ENCODE measurements at places on chromosomes 2 and 18.
A peak's percentile ranks its signal among the peaks of the same experiment; 100 is the strongest.

- DNase-seq, result peak; percentile 34
These were observed 23.6 kb downstream of the FZD5 start for GRCh38 chr2:207746131-207746530.

DNA sequence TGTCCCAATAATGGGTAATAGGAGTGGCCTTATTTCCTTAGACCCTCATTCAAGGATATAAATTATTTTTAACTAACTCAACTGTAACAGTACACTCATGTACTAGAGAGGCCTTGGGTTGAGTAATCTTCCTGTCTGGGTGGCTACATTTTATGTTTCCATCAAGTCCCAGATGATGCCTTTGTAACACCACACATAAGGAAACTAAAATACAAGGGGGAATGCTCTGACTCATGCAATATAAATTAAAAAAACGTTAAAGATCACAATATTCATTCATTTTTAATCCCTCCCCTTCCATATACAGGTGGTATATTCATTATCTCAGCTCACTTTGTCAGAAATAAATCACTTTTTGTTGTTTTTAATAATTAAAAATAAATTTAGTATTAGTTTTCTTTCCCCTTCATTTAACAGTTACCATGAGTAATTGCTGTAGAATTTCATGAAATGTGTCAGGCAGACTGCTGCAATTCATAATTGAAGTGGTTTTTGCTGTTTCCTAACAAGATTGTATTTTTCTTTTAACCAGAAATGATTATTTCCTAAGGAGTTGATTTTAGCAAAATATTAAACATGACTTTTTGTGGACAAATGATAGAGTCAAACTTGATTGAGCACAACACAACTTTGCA is 1403.6 kb downstream of the SUCLG1 start:
- DNase-seq, result no peak

DNA sequence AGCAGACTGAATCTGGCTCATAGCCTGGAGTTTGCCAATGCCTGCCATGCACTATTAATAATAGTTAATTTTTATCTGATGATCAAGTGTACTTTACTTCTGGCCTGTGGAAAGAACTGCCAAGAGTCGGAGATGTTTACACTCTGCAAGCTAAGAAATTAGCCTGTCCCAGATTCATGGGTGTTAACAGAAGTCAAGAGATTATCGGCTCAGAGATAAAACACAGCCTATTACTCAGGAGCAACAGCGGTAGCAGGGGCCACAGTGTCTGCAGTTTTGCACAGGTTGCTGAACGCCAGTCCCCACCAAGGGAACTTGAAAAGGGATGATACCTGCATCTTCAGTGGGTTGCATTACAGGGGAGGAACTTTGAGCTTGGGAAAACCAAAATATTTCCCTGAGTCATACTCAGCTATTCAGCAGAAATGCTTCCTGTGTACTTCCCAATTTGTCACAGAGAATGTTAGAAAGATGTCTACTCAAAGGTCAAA is 4.3 kb upstream of the ADI1 start:
- DNase-seq, result no peak

DNA sequence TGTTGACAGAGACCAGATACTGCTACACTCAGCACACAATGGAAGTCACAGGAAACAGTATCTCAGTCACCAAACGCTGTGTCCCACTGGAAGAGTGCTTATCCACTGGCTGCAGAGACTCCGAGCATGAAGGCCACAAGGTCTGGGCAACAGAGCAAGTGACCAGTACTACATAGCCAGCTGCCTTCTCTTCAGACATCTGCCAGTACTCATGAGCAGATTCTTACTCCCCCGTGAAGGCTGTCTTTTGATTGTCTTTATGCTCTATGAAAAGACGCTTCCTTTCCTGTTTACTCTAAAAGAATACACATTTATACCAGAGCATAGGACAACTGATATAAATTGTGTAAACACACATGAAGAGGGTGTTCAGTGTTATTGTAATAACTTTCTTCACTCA is 118.9 kb downstream of the MMADHC start:
- DNase-seq, result no peak

DNA sequence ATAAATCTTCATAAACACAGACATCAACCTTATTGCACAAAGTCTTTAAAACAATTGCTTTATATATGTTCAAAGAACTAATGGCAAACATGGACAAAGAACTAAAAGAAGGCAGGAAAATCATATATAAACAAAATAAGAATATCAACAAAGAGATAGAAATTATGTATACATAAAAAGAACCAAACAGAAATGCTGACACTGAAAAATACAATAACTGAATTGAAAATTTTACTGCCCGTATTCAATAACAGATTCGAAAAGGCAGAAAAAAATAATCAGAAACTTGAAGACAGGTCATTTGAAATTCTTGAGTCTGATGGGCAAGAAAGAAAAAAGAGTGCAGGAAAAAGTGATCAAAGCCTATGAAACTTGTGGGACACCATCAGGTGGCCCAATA is 22.0 kb upstream of the TFCP2L1 start:
- no peak for DNase-seq

- no peak for DNase-seq
These were observed 15.9 kb downstream of the SMAD7 start for GRCh38 chr18:48934723-48935432.

DNA sequence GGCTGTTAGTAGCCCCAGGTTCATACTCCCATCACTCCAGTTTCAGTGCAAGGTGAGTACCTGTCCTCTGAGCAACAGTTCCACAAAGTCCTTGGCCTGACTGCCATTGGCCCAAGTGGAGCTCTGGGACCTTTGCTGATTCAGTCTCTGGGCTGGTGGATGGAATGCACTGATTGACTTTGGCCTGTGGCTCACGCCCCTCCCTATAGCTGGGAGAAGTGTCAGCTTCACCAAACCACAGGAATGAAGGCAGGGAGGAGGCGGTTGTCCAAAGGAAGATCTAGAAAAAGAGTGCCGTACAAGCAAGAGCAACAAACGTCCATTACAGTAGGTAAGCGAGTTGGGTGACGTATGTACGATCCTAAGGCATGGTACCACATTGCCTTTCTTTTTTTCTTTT is 34.0 kb downstream of the QPCT start:
- DNase-seq, result no peak

DNA sequence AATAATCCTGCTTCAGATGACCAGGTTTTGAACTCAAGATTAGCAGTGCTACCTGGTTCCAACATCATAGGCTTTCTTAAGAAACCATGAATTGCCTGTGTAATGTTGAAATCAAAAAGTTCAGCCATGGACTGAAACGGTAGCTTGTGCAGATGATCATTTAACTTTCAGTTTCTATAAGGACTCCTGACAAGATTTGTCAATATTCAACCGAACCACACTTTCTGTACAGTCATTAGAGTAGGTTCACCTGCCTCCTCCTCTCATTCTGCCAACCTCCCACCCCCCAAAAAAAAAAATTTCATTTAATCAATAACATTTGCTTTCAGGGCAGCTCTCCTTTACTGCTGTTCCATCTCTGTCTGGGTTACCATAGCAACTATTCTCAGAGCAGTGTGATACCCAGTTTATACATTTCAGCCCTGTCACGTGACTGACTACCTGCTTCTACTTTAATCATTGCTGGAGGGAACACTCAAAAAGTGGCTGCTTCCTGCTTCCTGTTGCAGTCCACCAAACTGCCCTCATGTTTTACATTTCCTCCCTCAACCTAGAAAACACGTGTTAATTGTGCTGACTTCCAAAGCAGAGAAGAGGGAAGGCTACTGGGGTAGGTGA is 275.5 kb downstream of the SS18 start:
- no peak for DNase-seq

DNA sequence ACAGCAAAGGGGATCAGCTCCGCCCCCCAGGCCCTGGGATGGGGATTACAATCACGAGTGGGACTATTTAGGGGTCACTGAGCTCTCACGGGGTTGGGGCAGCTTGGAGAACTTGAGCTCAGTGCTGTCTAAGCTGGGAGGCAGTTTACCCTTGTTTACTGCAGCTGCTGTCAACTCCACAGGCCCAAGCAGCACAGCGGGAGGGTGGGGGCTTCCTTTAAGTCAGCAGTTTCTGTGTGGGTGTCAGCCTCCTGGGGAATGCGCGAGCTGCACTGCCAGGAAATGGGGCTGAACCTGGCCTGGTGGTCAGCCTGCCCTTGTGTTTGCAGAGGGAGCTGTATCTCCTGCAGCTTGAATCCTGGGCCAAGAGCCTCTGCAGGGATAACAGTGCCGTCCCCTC is 29.8 kb downstream of the TOGARAM2 start:
- no peak for DNase-seq

DNA sequence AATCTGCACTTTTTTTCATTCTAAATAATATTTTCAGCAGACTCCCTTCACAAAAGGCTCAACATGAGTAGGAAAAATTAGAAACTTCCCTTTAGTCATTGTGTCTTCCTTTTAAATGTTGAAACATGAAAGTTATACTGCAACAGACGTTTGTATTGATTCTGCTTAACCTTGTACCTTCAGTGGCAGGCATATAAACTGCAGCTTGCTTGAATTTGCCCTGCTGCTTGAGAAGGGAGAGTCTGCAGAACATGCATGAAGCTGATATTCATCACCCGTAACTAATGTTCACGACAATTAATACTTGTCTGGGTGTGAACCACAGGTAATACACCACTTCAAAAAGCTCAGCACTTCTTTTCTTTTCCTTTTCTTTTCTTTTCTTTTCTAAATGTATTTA is 294.7 kb upstream of the LRP1B start:
- no peak for DNase-seq

DNA sequence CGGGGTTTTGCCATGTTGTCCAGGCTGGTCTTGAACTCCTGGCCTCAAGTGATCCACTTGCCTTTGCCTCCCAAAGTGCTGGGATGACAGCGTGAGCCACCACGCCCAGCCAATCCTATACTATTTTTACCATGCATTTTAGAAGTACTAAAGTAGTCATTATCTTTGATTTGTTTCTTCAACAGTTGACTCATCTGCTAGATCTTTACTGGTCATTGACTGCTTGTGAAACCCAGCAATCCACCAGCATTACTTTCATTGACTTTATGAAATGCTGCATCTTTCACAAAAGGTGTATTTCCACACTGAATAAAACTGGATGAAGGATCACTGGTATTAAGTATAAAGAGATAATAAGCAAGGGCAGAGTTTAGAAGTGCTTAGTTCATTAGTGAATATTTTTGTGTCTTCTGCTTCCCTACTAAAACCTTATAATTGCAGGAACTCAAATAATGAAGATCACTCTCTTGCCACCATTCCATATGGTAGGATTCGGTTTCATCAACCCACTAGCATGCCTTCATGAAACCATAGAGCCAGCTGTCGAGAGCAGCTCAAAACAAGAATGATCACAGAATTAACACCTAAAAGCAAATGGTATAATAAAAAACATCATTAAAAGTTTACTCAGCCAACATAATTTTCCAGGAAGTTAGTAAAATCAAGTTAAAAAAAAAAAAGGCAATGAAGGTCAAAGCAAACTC is 33.1 kb downstream of the IRS1 start:
- DNase-seq, result no peak

DNA sequence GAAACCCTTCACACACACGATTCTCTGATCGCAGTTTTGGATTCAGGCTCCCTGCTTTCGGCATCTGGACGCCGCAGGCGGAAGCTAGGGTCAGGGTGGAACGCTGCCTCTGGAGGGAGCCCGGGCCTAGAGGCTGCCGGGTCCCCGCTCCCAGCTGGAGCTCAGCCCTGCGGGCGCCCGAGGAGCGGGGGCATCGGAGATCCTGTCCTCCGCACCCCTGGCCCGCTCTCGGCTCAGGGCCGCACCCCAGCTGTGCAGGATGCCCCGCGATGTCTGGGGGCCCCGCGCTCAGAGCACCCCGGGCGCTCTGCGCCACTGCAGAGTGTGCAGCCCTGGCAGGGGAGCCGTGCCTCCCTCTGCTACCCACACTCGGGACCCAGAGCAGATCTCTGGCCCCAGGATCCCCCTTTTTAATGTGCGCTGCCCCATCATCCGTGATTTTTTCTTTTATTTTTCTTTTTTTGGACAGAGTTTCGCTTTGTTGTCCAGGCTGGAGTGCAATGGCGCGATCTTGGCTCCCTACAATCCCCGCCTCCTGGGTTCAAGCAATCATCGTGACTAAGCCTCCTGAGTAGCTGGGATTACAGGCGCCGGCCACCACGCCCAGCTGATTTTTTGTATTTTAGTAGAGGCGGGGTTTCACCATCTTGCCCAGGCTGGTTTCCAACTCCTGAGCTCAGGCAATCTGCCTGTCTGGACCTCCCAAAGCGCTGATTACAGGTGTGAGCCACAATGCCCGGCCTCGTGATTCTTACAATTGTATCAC is 54.8 kb upstream of the TUBA3E start:
- no peak for DNase-seq

DNA sequence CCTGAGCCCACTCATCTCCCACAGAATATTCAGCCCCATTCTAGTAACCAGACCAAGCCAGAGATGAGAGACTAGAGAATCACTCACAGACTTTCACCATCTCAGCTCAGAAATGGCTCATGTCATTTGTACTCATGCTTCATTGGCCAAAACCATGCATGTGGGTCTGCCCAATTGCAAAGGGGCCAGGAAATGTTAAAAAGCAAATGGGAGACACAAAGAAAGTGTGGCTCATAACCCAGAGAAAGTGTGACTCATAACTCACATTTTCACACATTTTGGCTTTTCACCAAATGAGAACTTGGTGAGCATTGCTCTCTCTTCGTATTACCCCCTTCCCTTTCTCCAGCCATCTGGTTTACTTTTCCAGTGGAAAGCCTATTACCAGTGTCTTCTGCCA is 66.2 kb downstream of the MDH1 start:
- no peak for DNase-seq

GRCh38 chr2:176079831-176080539 is 3.8 kb downstream of the EVX2 start:
- no peak for DNase-seq

DNA sequence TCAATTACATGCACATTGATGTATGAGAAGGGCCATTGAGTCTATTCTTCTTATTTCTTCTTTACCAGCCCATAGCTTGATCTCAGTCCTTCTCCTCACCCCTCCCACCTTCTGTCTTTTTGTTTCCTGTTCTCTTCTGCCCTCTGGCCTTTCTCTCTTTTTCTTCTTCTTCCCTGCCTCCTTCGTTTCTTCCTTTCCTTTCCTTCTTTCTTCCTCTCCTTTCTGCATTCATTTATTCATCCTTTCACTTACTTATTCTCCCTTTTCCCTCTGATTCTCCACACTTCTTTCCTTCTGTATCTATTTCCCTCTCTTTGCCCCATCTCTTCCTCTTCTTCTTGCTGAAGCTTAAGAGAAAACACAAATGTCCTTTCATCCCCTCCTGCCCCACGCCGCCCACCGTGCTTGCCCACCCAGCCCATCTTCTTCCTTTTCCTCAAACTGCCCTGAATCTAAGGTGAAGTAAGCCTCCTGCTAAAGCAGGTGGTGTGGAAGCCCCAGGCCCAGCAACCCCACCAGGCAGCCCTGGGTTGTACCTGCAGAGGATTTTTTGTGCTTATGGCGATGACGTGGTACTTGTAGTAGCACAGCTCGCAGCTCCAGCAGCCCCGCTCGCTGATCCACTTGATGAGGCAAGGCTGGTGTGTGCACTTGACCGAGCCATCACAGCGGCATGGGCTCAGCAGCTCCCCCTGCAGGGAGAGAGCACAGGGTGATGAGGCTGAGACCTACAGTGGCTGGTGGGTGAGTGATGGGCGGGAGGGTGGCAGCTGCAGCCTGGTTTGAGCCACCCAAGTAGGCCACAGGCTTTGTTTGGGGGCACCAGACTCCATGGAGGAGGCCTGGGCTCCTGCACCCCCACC is 89.0 kb downstream of the MARCHF4 start:
- no peak for DNase-seq

- DNase-seq, result no peak
These were observed 844.9 kb upstream of the CRIM1 start for GRCh38 chr2:35510636-35511035.

GRCh38 chr2:239800785-239801386 is 224.3 kb downstream of the NDUFA10 start:
- DNase-seq, result no peak

- DNase-seq, result no peak
These were observed 3.2 kb downstream of the FARSB start for GRCh38 chr2:222652491-222653255.

GRCh38 chr2:197078535-197078934 is 152.0 kb upstream of the PGAP1 start:
- no peak for DNase-seq

Data from NCI-H2029 treated with DMSO at 0.1 percent for 48 hours (cell line).